ENCODE measurements at places on chromosomes 4 and X.

GRCh38 chrX:154602766-154603437, 16.2 kb downstream of the CTAG1B start:
- no peak for DNase-seq

- DNase-seq: no peak
Measured at GRCh38 chr4:26023203-26023972, 109.4 kb downstream of the SMIM20 start.

DNA sequence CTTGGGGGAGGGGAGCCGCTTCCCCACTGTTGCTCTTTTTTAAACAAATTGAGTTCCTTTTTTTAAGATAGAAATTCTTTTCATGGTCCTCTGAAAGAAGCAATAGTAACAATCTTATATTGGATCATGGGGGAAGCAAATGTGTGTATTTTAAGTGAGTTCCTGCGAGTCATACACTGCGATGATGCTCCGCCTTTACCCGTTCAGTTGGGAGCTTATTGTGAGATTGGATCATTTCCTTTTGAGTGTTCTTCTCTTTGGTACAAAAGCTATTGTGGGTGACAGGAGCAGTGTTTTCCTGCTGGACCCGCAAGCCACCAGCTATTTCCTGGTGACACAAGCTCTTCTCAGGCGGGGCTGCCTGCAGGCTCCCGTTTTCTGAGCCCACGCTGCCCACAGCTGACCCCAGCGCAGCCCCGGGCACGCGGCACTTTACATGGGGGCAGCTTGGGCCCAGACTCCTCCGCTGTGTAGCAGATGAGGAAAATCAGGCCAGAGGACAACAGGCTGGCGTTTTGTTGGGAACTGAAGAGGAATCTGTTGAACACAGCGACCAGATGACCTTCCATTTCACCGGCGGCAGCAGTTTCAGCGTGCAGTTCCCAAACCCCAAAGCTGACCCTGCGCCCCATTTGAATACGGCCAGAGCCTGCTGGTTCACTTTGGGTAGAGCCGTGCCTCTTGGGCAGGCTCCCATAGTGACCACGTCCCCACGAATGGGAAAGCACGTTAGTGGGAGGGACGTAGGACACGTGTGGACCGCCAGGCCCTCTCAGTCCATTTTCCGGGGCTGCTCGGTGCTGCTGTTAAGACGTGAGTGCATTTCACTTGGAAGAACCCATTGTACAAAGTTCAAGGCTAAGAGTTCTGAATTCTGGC, 12.2 kb downstream of the TADA2B start:
- DNase-seq: no peak

- no peak for DNase-seq
Measured at GRCh38 chrX:48645669-48646068, 37.9 kb upstream of the WAS start.

DNA sequence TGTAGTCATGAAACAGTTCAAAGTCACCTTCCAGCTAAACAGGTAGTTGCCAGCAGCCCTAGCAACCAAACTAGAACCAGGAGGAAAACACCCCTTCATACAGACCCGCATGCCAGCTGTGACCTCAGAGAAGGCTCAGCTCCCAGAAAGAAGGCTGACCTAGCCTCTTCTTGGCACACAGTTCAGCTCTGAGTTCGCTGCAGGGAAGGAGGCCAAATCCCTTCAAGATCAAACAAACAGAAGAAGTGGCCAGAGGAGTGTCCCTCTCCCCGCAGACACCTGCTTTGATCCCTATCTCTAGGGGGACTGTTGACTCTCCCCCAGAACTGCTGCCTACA, 56.0 kb downstream of the HADH start:
- DNase-seq: no peak

GRCh38 chr4:81736324-81736723, 264.6 kb upstream of the RASGEF1B start:
- no peak for DNase-seq

All from GM04503 (cell line).